ENCODE measurements at places on chromosomes 5 and 9. TPM values are rescaled to one million over a fixed set of nuclear protein-coding genes. Genes with fewer than 3 reads are reported as not detected.
A peak's percentile ranks its signal among the peaks of the same experiment; 100 is the strongest.

The ESM1 gene
- total RNA-seq, result 21.0 TPM

The DMRTA1 gene
- total RNA-seq, result 1.5 TPM

DNA sequence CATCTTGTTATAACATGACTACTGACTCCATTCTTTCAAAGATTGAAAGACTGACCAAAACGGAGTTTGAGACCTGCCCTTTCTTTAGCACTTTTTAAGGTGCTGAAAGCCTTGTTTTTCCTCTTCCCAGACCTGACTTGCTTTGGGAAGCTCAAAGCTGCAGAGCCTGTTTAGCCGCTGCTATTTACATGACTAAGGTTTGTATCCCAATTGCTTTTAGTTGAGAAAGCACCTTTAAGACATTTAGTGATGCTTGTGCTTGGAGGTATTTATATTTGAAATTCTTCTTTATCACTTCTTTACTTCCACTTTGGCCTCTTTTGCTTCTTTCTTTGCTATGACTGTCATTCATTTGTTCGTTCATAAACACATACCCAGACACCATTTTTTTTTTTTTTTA lies 182.6 kb upstream of the ELL2 start:
- peak overlapping the region; percentile 71 for H3K27ac ChIP-seq
- H3K4me1 ChIP-seq, result peaks cover 35% of the 10 kb centered on the region
- H3K4me3 ChIP-seq, result no peak overlapping the region
- DNase-seq, result peak; percentile 79
- H3K27me3 ChIP-seq, result no peaks in the 10 kb centered on the region

DNA sequence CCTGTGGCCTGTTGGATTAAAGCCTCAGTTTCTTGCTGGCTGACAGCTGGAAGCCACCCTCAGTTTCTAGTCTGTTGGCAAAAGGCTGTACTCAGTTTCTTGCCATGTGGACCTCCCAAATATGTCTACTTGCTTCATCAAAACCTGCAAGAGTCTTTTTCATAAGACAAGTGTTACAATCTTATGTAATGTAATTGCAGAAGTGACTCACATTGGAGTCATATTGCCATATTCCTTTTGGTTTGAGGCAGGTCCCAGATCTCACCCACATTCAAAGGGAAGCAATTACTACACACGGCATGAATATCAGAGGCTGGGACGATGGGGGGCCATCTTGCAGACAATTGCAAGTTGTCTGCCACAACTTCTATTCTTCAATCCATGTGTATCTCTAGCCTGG lies 286.7 kb upstream of the IL12B start:
- DNase-seq, result peak; percentile 51
- H3K36me3 ChIP-seq, result no peaks in the 10 kb centered on the region
- H3K4me3 ChIP-seq, result no peak overlapping the region
- H3K27me3 ChIP-seq, result no peaks in the 10 kb centered on the region
- H3K4me1 ChIP-seq, result peaks cover 9% of the 10 kb centered on the region
- no peak overlapping the region for H3K27ac ChIP-seq

DNA sequence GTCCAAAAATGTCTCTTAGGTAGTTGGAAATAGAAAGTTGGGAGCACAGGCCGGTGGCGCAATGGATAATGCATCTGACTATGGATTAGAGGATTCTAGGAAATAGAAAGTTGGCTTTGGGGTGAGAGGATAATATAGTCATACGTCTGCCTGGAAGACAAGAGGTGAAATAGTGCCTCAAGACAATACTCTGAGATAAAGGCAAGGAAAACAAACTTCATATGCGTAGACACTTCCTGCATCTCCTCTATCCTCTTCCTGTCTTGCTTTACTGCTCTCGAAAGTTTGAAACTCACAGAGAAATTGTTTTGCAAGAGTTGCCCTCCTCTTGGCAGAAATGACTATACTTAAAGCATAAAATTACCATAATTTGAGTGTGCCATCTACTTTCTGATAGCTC lies 153.2 kb upstream of the FBXL7 start:
- H3K4me1 ChIP-seq, result no peaks in the 10 kb centered on the region
- H3K27ac ChIP-seq, result no peak overlapping the region
- H3K36me3 ChIP-seq, result no peaks in the 10 kb centered on the region
- DNase-seq, result no peak
- H3K27me3 ChIP-seq, result no peaks in the 10 kb centered on the region

DNA sequence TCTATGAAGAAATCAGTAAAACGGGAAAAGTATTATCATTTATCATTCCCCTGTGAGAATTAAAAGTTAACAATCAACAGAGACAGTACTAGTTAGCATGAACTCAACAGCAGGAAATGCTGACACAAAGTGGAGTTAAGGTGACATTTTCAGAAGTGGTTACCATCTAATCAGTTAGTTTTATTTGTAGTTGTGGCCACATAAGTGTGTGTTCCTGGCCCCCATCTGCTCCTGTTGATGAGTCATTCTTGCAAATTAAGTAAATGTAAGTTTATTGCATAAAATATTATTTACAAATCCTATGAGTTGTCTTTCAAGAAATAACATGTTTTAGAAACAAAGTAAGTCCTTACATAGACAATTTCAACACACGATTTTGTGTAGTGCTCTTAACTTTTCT lies 8.9 kb upstream of the BNC2 start:
- H3K27me3 ChIP-seq, result no peaks in the 10 kb centered on the region
- H3K36me3 ChIP-seq, result no peaks in the 10 kb centered on the region
- DNase-seq, result peak; percentile 35
- 0 out of 2 replicates have a peak overlapping the region, but pooled peaks have one; percentile 2 for H3K27ac ChIP-seq
- no peak overlapping the region for H3K4me3 ChIP-seq
